ENCODE measurements at places on chromosomes 2 and 18. TPM values are rescaled to one million over a fixed set of nuclear protein-coding genes. Genes with fewer than 3 reads are reported as not detected.
A peak's percentile ranks its signal among the peaks of the same experiment; 100 is the strongest.

- no peak for DNase-seq
These were observed 34.5 kb downstream of the RPL31 start for GRCh38 chr2:101036562-101036961.

GRCh38 chr2:24233321-24233720, 58.5 kb downstream of the FAM228A start:
- no peak for DNase-seq

- no peak for DNase-seq
These were observed at the start of gene ITPRIPL1 for GRCh38 chr2:96325041-96325883. Gene ITPRIPL1 (plus strand): TSS chr2:96325317. CDS start chr2:96325840, 523 bp downstream.

- peak; percentile 23 for DNase-seq
These were observed 316.4 kb downstream of the DSEL start for GRCh38 chr18:67199993-67200617.

GRCh38 chr18:26210147-26210546, 16.1 kb upstream of the TAF4B start:
- no peak for DNase-seq

GRCh38 chr2:126894082-126894481, 4.6 kb upstream of the TEX51 start:
- DNase-seq, result no peak

- DNase-seq, result no peak
These were observed 276.3 kb upstream of the PARD3B start for GRCh38 chr2:204268971-204269370.

DNA sequence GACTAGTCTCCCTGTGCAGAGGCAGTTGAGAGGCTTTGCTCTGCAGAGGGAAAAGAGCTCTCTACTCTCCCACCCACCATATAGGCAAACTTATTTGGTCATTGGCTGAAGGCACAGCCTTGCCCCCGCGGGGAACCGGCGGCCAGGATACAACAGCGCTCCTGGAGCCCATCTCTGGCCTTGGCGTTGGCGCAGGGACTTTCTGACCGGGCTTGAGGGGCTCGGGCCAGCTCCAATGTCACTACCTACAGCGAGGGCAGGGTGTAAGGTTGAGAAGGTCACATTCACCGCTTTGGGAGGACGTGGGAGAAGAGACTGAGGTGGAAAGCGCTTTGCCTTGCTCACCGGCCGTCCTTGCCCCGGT, 2.2 kb downstream of the ONECUT2 start:
- DNase-seq, result no peak

DNA sequence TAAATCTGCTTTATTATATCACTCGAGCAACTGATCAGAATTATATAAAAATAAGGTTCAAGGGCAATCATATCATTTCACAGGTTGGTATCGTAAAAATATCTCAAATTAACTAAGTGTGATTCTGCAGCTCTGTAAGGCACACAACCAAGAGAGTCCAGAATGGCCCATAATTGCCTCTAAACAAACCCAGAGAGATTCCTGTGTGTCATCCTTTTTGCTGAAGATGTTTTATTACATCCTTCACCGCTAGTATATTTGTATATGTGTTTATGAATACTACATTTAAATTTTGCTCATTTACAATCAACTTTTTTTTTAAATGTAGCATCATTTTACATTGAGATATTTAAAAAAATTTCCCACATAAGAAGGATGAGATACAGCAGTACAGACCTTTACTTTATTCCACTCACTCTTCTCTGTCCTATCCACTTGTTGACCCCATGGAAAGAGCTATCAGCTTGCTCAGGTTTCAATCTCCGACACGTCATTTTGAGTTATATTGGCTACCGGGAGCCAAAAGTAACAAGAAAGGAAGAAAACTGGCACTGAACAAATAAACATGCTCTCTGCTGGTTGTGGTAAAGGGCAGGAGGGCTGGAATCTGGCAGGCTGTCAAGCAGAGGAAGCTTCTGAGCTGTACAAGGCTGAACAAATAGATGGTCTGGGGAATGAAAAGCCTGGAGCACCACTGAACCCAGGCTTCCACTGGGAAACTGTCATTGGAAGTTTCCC, 23.1 kb downstream of the PLA2R1 start:
- DNase-seq, result peak; percentile 65

DNA sequence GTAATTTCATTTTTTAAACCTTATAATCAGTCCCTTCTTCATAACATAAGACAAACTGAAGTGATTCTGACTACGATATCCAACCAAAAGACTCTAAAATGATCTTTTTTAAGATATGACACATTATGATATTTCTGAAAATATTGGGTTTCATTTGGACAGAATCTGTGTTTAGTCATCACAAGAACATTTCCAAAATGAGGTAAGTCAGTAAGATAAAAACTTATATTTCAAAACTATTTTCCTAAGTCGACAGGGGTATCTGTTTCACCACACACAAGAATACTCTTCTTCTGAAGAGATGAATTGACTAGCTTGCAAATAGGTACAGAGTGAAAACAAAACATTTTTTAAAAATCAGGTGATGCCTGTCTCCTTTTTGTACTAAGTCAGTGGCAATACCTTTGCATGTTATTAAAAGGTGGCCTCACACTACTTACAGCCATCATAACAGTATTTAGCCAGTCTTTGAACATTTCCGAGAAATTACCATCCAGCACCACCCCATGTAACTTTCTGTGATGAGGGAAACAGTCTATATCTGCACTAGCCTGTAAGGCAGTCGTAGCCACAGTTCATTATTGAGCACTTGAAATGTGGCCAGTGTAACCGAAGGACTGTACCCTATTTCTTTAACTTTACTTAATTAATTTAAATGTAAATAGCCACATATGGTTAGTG, 13.5 kb downstream of the STK39 start:
- no peak for DNase-seq

DNA sequence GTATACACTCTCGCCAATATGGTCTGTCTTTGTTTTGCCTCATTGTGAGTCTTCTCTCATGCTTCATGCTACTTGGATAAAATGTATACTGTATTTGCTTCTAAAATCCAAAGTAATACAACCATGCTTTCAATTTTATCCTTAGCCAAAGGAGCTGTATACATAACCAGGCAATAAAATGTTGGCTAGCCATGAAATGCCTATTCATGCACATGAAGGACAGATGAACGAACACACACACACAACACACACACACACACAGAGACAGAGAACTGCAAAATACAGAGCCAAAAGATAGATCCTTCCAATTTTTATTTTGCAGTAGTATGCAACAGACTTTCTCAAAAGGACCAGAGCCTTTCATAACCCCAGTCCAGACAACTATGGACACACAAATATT, 113.7 kb downstream of the SATB2 start:
- DNase-seq, result no peak

DNA sequence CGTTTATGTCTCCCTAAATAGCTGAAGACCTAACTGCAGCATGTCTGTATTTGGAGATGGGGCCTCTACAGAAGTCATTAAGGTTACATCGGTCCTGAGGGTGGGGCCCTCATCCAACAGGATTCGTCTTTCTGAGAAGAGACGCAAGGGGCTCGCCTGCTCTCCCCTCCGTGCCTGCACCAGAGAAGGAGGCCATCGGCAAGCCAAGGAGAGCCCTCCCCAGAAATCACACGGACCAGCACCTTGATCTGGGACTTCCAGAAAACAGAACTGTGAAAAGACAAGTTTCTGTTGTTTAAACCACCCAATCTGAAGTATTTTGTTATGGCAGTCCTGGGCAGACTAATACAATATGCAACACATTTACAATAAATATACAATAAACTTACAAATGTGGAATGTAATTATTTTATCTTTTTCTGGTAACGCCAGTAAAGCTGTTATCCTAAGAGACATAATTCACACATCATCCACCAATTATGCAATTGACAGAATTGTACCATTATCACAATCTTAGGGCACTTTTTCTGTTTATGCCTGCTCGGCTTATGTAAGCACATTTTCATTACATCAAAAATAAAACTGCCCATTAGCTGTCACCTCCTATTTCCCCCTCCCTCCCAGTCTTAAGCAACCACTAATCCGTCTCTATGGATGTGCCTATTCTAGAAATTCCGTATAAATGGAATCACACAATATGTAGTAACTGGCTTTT, 6.1 kb downstream of the HSBP1L1 start:
- no peak for DNase-seq

- no peak for DNase-seq
These were observed 49.6 kb downstream of the ZBTB7C start for GRCh38 chr18:48359626-48360025.

- no peak for DNase-seq
These were observed 1671.8 kb upstream of the SLC39A10 start for GRCh38 chr2:193985272-193985671.

GRCh38 chr2:56021579-56021978, 98.0 kb upstream of the EFEMP1 start:
- DNase-seq, result no peak

GRCh38 chr2:18912225-18912888, 323.0 kb upstream of the NT5C1B start:
- no peak for DNase-seq

- no peak for DNase-seq
These were observed 109.1 kb upstream of the RMDN2 start for GRCh38 chr2:37816036-37816435.

GRCh38 chr18:80157708-80158343, 48.8 kb downstream of the ADNP2 start:
- peak; percentile 44 for DNase-seq

GRCh38 chr2:207202645-207203044, 36.9 kb upstream of the KLF7 start:
- peak; percentile 17 for DNase-seq

- no peak for DNase-seq
These were observed 31.7 kb downstream of the ZNF516 start for GRCh38 chr18:76463358-76463757.

GRCh38 chr2:199940373-199940772, 14.9 kb downstream of the TYW5 start:
- no peak for DNase-seq

- no peak for DNase-seq
These were observed 4.9 kb downstream of the SMAD7 start for GRCh38 chr18:48945953-48946217.

- DNase-seq, result no peak
These were observed 90.2 kb downstream of the EHD3 start for GRCh38 chr2:31324016-31324633.

GRCh38 chr2:79861059-79861374, 348.2 kb downstream of the CTNNA2 start:
- DNase-seq, result no peak

DNA sequence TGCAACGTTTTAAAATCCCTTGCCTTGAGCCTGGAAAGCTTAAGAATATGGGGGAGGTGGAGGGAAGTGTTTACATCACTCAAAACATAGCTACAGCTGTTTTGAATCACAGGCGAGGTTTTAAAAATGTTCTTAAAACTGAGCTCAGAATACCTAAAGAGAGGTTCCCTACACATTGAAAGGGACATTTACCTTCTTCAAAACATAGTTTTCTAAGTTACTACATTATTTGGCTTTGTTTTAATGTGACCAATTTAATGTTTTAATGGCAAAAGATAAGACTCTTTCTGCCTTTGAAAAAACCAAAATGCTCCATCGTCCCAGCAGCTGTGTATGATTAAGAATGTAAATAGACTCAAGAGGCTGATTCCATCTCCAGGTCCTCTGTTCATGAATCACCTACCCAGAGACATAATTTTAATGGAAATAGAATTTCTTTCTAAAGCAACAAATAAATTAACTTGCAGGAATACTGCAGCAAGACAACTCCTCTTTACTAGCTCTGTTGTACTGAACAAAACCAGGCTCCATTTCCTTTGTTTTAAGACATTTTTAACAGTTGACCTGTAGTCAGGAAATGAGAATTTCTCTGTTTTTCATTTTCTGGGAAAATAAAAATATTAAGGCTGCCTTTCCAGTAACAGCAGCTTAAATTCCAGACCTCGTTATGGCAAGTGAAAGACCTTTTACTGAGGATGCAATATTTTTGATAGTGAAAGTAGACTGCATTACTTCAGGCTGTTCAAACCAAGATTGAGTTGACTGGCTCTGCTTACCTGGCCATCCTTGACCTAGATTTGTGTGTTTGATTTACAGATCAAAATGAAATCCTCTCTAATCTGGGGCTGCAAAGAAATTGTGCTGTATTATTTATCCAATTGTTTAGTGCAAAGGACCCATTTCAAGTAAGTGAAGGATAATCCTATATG, 33.7 kb upstream of the WDR75 start:
- DNase-seq, result peak; percentile 29

GRCh38 chr2:41837610-41838009, 210.2 kb upstream of the PKDCC start:
- no peak for DNase-seq

GRCh38 chr2:31383471-31384153, 30.9 kb downstream of the XDH start:
- no peak for DNase-seq

DNA sequence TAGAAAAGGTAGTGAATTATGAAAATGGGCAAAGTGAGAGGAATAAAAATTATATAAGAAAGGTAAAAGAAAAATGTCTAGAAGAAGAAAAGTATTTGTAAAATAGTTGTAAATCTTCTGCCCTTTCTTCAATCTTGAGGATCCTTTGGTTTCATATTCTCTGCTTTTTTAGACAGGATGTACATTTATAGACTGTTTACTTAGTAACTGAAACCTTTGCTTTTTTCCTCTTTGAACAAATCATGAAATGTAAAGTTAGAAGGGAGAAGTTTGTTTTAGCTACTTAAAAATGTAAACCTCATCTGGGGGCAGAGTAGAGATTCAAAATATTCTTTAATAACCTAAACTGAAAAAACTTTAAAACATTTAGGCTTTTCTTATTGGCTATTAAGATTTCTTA, 150.4 kb upstream of the ITGA4 start:
- no peak for DNase-seq

DNA sequence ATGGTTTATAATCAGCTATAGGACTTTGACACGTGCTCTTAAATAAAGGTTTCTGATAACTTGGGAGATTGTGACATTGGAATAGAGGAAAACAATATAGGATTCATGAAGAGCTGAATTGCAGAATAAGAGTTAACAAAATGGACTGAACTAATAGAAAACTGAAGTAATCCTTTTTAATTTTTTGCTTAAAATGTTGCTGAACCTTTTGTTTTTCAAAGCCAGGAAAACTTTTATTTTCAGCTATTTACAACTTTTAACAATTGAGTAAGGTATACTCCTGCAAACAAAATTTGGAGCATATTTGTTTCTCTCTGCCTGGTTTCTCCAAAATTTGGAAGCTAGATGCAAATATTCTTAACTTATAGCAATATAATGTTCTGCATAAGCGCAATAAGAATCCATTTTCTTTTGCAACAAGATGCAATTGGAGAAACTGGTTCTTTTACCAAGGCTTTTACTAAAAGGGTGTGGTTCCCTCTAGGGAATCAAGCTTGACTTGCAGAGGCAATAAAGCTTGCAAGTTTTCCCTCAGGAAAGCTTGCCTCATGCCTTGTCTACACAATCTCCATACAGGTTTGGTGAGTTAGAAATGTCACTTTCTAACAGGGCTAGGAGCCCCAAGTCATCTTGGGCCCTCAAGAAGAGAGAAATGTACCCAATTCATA, 10.3 kb upstream of the PDK1 start:
- DNase-seq, result no peak

GRCh38 chr2:97878865-97879264, 116.9 kb downstream of the TMEM131 start:
- no peak for DNase-seq

GRCh38 chr2:34004936-34005335, 405.8 kb upstream of the FAM98A start:
- no peak for DNase-seq

WDR75 gene
- 55.7 TPM for polyA plus RNA-seq

SIX3 gene
- not detected for polyA plus RNA-seq

CMPK2 gene
- 4.3 TPM for polyA plus RNA-seq

IL1A gene
- 0.20 TPM for polyA plus RNA-seq

AGXT gene
- polyA plus RNA-seq, result 0.12 TPM

GPR39 gene
- polyA plus RNA-seq, result 4.1 TPM

PMAIP1 gene
- polyA plus RNA-seq, result 1.4 TPM

SLC35F5 gene
- 110 TPM for polyA plus RNA-seq

C2orf72 gene
- 0.72 TPM for polyA plus RNA-seq

PCBP1 gene
- polyA plus RNA-seq, result 295 TPM

ZNF521 gene
- 43.0 TPM for polyA plus RNA-seq

TTR gene
- 0.49 TPM for polyA plus RNA-seq
